ENCODE measurements at places on chromosomes 5 and 9.

- DNase-seq = no peak
Measured at GRCh38 chr5:111853748-111854147, 96.8 kb upstream of the NREP start.

DNA sequence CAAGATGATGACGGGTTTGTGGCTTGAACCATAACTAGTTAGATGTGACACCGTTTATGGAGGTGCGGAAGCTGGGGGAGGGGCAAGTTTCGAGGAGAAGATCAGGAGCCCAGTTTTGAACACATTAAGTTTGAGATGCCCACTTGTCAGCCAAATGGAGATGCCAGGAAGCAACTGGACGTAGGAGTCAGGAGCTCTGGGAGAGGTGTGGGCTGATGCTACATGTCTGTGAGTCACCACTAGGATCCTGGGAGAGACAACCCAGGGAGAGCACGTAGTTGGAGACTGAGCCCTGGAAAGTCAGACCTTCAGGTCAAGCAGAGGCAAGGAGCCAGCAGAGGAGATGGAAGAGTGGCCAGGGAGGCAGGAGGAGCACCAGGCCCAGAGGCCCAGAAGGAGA lies 48.8 kb upstream of the SLC25A51 start:
- no peak for DNase-seq

GRCh38 chr5:136732751-136733150 lies 367.4 kb upstream of the TRPC7 start:
- no peak for DNase-seq

- no peak for DNase-seq
Measured at GRCh38 chr5:55621229-55621628, 86.5 kb upstream of the PLPP1 start.

- no peak for DNase-seq
Measured at GRCh38 chr5:120155873-120156272, 308.2 kb upstream of the PRR16 start.

DNA sequence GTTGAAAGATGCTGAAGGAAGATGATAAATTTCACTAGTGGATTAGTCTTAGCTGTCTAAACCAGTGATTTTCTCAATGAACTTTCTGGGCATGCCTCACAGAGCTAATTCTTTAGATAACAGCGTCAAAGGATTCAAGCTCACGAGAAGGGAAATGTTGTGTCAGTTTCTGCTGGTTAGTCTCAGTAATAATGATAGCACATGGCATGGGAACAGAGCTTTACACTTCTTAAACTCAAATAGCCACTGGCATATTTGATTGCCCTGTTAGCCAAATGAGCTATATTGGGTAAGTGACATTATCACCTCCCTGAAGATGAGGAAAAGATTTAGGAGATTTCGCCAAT lies 139.3 kb upstream of the NR3C1 start:
- no peak for DNase-seq

- DNase-seq = no peak
Measured at GRCh38 chr9:134391319-134392231, 65.3 kb downstream of the RXRA start.

GRCh38 chr9:123792501-123792900 lies 137.4 kb downstream of the DENND1A start:
- DNase-seq = no peak

- DNase-seq = no peak
Measured at GRCh38 chr5:174876-175465, 16.3 kb upstream of the LRRC14B start.

DNA sequence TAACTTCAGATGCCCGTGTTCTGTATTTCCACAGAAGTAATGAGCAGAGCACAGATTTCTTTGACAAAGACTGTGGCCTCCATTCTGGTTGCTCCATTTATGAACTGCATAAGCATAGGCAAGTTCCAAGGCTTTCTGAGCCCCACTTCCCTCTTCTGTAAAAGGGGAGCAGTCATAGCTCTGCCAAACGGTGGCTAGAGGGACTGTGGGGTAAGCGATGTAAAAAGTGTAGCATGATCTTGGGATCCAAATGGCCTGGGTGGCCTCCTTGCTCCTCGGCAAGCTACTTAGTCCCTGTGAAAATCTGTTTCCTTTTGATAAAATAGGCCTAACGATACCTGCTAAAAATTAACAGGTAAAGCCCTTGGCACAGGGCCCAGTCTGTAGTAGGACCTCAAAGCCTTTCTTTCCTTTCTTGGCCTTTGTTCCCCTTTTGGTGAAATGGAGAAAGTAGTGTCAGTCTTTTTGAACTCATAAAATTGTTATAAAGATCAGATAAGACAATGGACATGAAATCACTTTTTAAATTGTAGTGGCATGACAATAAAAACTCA lies 646.6 kb downstream of the ACTL7B start:
- no peak for DNase-seq

GRCh38 chr9:118230329-118230728 lies 526.1 kb downstream of the TLR4 start:
- peak; percentile 20 for DNase-seq

DNA sequence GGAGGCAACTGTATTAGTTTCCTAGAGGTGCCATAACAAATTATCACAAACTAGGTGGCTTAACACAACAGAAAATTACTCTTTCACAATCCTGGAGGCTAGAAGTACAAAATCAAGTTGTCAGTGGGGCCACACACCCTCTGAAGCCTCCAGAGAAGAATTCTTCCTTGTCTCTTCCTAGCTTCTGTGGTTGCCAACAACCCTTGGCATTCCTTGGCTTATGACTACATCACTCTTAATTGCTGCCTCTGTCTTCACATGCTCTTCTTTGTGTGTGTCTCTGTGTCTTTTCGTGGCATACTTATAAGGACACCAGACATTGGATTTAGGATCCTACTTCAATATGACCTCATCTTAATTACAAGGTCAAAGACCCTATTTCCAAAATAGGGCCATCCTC lies 327.5 kb downstream of the CHSY3 start:
- DNase-seq = no peak

DNA sequence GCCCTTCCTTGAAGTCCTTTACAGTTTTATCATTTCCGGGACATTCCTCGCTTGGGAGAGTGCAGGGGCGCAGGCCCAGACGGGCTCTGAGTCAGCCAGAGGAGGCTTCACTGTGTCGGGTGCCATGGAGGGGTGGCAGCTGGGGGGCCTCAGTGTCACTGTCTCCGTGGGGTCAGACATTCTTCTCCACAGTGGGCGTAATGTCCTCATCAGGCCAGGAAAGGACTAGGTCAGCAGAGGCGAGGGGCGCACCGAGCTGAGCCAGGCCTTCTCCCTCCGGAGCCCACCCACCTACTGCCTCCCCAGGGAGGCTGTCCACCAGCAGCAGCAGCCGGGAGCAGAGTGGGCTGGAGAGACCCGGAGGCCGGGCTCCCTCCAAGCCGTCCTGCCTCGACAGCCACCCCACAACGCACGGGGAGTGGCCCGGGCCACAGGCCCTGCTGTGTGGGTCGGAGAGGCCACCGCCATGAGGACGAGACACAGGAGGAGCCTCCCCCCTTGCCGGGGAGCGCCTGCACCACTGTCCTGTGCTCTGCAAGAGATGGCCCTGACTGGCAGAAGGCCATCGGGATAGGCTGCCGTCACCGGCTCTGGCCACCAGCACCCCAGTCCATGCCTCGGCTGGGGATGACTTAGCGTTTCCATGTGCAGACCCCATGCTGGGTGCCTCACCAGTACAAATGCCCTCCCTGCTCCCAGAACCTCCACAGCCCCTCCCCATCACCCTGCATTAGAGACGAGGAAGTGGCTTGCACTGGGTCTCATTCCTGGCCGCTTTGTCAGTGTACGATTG lies 26.5 kb downstream of the SARDH start:
- DNase-seq = no peak

- DNase-seq = no peak
Measured at GRCh38 chr5:113329981-113330380, 104.8 kb downstream of the TSSK1B start.

GRCh38 chr5:62084391-62084790 lies 221.6 kb upstream of the KIF2A start:
- no peak for DNase-seq

- DNase-seq = no peak
Measured at GRCh38 chr9:15531380-15531779, 20.6 kb upstream of the PSIP1 start.

DNA sequence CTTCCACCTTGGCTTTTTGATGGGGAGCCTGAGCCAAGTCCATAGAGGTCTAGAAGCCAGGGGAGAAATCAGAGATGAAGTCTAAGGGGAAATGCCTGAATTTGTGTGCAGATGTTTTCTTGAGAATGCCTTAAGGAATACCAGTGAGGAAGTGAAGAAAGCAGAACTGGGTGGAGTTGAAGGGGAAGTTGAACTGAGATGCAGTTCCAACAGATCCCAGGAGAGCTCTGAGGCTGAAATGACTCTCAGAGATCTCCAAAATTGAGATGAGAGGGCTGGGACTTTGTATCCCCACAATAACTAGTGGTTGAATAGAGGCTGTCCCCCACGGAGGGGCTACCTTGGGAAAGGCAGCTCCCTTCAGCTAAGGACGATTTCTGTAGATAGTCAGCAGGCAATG lies 197.1 kb downstream of the ZNF462 start:
- DNase-seq = no peak

GRCh38 chr5:20102293-20102692 lies 114.3 kb upstream of the CDH18 start:
- no peak for DNase-seq

GRCh38 chr5:119059740-119060255 lies 11.1 kb upstream of the DMXL1 start:
- DNase-seq = no peak

DNA sequence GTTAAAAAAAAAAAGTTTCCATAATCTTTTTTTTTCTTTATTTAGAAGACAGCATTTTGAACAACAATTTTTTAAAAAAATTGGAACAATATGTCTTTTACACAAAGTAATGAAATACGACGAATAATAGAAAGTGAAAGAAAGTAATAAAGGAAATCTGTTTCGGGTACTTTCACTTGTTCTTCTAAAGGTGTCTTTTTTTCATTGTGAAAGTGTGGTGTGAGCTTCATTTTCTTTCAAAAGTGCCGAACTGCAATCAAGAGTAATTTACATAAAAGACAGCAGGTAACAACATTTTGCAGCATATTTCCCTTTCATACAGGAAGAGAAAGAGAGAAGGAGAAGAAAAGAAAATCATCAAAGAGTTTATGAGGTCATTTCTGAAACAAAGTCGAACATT lies 159.7 kb upstream of the CDH12 start:
- DNase-seq = no peak

DNA sequence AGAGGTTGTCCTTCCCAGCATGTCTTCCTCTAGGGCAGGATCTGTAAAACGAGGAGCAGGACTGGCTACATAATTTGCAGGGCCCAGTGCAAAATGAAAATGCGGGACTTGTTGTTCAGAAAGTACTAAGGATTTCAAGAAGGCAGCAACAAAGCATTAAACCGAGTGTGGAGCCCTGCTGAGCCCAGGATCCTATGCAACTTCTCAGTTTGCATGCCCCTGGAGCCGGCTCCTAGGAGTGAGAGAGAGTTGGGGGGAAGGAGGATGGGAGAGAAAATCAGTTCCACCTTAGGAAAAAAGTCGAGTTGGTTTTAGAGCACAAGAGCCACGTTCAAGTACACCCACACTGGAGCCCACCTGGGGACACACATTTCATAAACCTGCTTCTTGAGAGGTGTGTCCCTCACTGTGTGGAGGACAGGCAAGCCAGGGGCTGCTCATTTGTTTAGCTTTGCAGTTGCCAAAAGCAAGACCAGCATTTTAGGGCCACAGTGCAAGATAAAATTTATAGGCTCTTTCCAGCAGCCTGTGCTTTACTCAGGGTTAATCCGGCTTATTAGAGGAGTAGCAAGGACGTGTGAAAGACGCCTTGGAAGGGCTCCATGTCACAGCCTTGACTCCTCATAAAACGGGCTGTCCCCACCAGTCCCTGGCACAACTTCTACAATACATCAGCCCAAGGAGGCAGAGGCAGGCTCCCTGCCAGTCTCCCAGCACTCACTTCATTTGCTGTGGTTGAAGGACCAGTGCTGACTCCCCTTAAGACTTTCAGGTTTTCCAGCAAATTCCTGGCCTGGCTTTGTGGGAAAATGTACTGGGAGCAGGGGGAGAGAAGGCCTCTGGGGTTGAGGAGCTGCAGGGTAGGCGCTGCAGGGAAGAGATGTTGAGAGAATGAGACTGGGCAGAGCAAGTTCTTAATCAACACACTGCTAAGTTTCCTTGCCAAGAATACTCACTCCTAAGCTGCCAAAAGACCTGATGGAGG lies 159.7 kb upstream of the SEMA6A start:
- no peak for DNase-seq

DNA sequence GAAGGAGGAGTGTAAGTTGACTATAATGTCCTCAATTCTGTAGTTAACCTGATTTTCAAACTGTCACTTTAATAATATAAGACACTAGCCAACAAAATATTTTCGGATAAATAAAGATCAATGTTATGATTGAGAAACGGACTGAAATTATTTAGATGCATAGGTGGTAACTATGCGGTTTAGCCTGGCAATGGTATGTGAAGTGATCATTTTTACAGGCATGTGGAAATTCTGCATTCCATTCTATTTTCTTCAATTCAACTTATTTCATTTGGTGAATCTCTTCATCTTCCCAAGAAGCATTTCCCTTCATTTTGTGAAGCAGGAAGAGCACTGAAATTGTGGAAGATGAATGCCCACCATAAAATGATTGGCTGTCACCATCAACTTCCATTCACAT lies 1457.5 kb upstream of the CDH9 start:
- DNase-seq = no peak

- DNase-seq = no peak
Measured at GRCh38 chr5:176418251-176418650, 1.9 kb upstream of the CLTB start.

GRCh38 chr5:137119321-137119720 lies 379.8 kb downstream of the SPOCK1 start:
- no peak for DNase-seq

All from HS-5 (cell line).